ENCODE measurements at places on chromosomes 12 and 14. TPM values are rescaled to one million over a fixed set of nuclear protein-coding genes. Genes with fewer than 3 reads are reported as not detected.

- H3K27me3 ChIP-seq: no peaks in the 10 kb centered on the region
- no peaks in the 10 kb centered on the region for H3K36me3 ChIP-seq
- H3K4me1 ChIP-seq: no peaks in the 10 kb centered on the region
- DNase-seq: no peak
- H3K27ac ChIP-seq: no peak overlapping the region
Observed at GRCh38 chr12:119660076-119660475, 7.9 kb upstream of the PRKAB1 start.

DNA sequence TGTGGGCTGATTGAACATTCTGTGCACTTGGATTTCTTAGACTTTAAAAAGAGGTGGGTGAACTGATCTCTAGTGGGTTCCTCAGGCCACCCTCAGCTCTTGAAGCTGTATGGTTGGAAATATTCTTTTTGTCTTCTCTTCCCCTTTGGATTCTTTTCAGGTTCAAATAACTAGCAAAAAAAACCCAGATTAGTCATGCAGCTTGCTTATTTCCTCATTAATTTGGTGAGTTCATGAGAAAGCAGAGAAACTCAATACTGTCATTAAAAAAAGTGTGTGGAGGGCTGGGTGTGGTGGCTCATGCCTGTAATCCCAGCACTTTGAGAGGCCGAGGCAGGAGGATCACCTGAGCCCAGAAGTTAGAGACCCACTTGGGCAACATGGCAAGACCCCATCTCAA is 183.4 kb downstream of the ESR2 start:
- H3K27me3 ChIP-seq: no peaks in the 10 kb centered on the region
- H3K4me1 ChIP-seq: no peaks in the 10 kb centered on the region
- H3K27ac ChIP-seq: no peak overlapping the region
- no peak overlapping the region for H3K4me3 ChIP-seq
- no peak for DNase-seq

ADAM20 gene
- 0.05 TPM for polyA plus RNA-seq

- H3K27ac ChIP-seq: no peak overlapping the region
- H3K4me1 ChIP-seq: no peaks in the 10 kb centered on the region
Observed at GRCh38 chr12:52525661-52526499, 5.7 kb upstream of the KRT5 start.

ATP23 gene
- 3.5 TPM for polyA plus RNA-seq

PLCZ1 gene
- polyA plus RNA-seq: not detected

DNA sequence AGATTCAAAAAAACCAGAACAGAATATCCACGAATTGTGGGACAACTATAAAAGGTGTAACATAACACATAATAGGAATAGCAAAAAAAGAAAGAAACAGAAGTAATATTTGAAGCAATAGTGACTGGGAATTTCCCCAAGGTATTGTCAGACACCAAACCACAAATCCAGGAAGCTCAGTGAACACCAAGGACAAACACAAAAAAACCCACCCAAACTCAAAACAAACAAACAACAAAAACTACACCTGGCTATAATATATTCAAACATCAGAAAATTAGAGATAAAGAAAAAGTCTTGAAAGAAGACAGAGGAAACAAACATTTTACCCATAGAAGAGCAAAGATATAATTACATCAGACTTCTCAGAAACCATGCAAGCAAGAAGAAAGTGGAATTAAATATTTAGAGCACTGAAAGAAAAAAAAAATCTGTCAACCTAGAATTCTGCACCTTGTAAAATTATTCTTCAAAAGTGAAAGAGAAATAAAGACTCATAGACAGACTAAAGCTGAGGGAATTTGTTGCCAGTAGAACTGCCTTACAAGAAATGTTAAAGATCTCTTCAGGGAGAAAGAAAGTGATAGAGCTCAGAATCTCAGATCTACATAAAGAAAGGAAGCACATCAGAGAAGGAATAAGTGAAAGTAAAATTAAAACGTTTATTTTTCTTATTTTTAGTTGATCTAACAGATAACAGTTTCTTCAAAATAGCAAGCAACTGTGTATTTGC is 12.1 kb upstream of the HMGA2 start:
- H3K27me3 ChIP-seq: no peaks in the 10 kb centered on the region
- no peak for DNase-seq
- H3K4me1 ChIP-seq: no peaks in the 10 kb centered on the region
- H3K27ac ChIP-seq: no peak overlapping the region
- H3K4me3 ChIP-seq: no peak overlapping the region

GRCh38 chr14:21264025-21264801 is 5.0 kb downstream of the HNRNPC start:
- H3K4me3 ChIP-seq: no peak overlapping the region
- H3K27ac ChIP-seq: peak overlapping the region; percentile 95
- DNase-seq: no peak
- peaks cover 46% of the 10 kb centered on the region for H3K36me3 ChIP-seq
- H3K27me3 ChIP-seq: no peaks in the 10 kb centered on the region

DNA sequence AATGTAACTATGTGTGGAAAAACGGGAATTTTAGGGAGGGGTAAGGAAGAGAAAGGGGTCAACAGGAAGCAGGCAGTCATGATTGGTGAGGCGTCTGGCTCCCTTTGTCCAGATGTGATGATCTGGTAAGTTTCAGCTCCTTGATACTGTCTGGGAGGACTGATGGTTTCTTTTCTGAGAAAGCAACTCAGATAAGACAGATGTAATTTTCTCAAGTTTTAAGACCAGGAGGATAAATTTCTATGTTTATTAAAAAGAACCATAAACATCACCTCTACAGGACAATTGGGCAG is 21.9 kb upstream of the AMN1 start:
- no peak for DNase-seq
- H3K27ac ChIP-seq: peak overlapping the region; percentile 95
- no peaks in the 10 kb centered on the region for H3K36me3 ChIP-seq
- no peaks in the 10 kb centered on the region for H3K27me3 ChIP-seq

DNA sequence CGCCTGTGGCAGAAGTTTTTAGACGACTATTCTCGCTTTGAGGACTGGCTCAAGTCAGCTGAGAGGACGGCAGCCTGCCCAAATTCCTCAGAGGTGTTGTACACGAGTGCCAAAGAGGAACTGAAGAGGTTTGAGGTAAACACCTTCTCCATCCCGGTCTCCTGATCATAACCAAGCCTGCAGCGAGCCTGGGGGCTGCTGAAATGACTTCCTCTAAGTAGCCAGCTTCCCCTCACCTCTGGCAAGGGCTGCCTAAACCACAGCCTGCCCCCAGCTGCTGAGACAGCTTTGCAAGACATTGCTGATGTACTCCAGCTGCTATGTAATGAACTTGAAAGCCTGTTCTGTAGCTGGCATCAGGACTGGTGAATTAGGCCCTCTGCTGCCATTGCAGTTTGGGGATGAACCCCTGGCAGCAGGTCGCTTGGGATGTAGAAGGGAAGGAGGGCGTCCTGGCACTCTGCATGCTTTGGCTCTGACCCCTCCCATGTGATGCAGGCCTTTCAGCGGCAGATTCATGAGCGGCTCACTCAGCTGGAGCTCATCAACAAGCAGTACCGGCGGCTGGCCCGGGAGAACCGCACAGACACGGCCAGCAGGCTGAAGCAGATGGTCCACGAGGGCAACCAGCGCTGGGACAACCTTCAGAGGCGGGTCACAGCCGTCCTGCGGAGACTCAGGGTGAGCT is 84.6 kb downstream of the ESR2 start:
- peaks cover 29% of the 10 kb centered on the region for H3K4me1 ChIP-seq
- no peak overlapping the region for H3K4me3 ChIP-seq
- no peaks in the 10 kb centered on the region for H3K27me3 ChIP-seq
- peak overlapping the region; percentile 68 for H3K27ac ChIP-seq

DNA sequence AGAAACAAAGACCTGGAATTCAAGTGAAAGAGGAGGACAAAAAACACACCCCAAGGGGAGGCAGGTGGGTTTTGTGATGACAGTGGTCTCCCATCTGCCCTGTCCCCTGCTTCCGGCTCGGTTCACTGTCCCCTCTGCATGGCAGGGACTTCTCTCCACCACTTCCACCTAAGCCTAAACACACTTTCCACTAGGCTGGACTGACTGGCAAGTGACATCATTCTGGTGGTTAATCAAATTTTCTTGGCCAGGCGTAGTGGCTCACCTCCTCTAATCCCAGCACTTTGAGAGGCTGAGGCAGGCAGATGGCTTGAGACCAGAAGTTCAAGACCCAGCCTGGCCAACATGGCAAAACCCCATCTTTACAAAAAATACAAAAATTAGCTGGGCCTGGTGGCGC is 11.9 kb downstream of the PLEKHG6 start:
- H3K4me3 ChIP-seq: no peak overlapping the region
- H3K36me3 ChIP-seq: peaks cover 1% of the 10 kb centered on the region
- peak overlapping the region; percentile 99 for H3K27ac ChIP-seq
- peaks cover 69% of the 10 kb centered on the region for H3K4me1 ChIP-seq

GLT1D1 gene
- polyA plus RNA-seq: 1.6 TPM

- peaks cover 22% of the 10 kb centered on the region for H3K4me1 ChIP-seq
- no peak overlapping the region for H3K27ac ChIP-seq
- H3K36me3 ChIP-seq: no peaks in the 10 kb centered on the region
- H3K4me3 ChIP-seq: no peak overlapping the region
- no peaks in the 10 kb centered on the region for H3K27me3 ChIP-seq
Observed at GRCh38 chr12:31000751-31001150, 72.9 kb upstream of the DDX11 start.
